ENCODE measurements at places on chromosomes 2 and 18. TPM values are rescaled to one million over a fixed set of nuclear protein-coding genes. Genes with fewer than 3 reads are reported as not detected.
A peak's percentile ranks its signal among the peaks of the same experiment; 100 is the strongest.

DNA sequence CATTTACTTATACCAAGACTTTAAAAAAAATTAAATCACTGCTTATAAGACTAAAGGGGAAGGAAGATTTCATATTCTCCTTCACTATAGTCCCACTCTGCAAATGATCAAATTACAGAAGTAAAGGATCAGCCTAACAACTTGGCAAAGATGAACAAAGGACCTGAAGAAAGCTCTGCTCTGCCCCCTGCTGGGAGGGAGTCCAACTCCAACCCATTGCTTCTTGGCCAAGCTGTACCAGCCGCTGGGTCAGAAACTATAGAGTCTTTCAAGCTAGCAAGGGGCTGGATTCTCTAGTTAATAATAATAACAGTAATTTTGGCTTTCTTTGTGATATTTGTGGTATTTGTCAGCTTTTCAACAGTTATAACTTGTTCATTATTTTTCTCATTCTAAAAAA is 927.0 kb upstream of the CRIM1 start:
- DNase-seq = no peak

GRCh38 chr2:162974771-162975170 is 136.2 kb upstream of the KCNH7 start:
- DNase-seq = no peak

GRCh38 chr2:42659609-42660008 is 91.2 kb downstream of the MTA3 start:
- no peak for DNase-seq

GRCh38 chr2:42799881-42800280 is 7.5 kb upstream of the HAAO start:
- DNase-seq = no peak

- no peak for DNase-seq
Measured at GRCh38 chr2:42045848-42046748, 1.7 kb upstream of the PKDCC start.

GRCh38 chr2:167134381-167135072 is 246.2 kb downstream of the XIRP2 start:
- no peak for DNase-seq

- no peak for DNase-seq
Measured at GRCh38 chr2:168030862-168031624, 216.4 kb downstream of the STK39 start.

DNA sequence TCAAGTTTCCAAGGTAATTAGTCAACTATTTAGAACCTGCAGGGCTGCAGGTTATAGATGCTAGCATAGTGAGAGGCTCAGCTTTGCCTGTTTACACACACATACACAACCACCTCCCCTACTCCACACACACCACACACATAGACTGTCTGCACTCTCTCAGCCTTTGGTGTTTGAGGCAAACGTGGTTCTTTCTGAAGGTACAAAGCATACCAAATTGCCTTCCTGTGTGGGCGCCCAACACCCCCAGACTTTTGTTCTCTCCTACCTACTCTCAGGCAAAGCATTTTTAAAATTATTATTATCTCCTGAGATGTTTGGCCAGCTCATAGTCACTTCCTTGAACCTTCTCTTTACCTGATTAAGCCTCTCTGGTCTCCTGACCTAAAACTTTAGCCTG is 44.9 kb downstream of the MYO3B start:
- no peak for DNase-seq

- DNase-seq = peak; percentile 88
Measured at GRCh38 chr2:217434180-217434975, 568.4 kb downstream of the TNS1 start.

- DNase-seq = no peak
Measured at GRCh38 chr18:48265328-48265727, 143.9 kb downstream of the ZBTB7C start.

DNA sequence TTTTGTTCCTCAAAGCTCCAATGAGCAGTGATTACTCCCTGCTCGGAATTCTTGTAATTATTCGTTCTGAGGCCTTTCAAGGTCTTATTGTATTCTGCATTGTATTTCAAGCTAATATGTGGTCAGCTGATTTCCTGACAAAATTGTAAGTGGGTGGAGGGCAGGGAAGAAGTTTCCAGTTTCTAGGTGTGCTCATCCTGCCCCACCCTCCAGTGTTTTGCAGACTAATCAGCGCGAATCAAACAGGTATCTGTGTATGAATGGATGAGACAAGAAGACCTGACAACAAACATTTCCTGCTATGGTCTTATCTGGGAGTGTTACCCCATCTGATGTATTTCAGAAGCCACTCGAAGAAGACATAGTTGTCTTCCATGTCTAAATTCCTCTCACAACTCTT is 35.3 kb downstream of the MYCN start:
- no peak for DNase-seq

DNA sequence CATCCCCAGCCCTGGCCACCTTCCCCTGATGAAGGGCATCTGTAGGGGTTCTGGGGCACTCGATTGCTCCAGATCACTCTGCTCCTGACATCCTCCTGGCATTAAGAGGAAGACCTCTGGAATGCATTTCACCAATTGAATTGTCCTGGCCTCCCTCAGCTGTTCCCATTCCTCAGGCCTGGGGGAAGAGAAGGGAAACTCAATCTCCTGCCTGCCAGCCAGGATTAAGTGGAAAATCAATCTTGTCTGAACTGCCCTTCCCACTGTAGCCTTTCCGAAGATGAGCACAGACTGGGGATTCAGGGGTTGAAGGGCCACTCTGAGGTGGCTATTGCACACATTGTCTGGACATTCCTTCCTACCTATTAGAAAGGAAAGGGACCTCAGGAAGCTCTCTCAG is 99.8 kb downstream of the ALK start:
- DNase-seq = no peak

DNA sequence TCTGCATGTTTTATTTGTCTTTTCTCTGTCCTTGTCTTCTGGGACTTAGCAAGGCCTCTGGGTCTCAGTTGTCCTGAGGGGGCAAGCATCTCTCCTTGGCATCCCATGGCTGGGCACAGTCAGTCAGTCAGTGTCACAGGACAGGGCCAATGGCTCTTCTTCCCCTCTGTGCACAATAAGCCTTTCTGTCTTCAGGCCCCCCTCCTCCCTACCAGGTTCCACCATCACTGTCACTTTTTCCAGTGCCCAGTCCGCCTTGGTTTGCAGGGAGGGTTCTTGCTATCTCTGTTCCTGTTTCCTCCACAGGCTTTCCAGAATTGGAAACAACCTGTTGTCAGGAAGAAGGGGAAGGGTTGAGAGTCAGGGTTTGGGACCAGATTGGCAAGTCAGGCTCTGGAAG is 1.7 kb upstream of the VAMP5 start:
- DNase-seq = no peak

GRCh38 chr2:10372862-10373240 is 70.1 kb downstream of the HPCAL1 start:
- no peak for DNase-seq

DNA sequence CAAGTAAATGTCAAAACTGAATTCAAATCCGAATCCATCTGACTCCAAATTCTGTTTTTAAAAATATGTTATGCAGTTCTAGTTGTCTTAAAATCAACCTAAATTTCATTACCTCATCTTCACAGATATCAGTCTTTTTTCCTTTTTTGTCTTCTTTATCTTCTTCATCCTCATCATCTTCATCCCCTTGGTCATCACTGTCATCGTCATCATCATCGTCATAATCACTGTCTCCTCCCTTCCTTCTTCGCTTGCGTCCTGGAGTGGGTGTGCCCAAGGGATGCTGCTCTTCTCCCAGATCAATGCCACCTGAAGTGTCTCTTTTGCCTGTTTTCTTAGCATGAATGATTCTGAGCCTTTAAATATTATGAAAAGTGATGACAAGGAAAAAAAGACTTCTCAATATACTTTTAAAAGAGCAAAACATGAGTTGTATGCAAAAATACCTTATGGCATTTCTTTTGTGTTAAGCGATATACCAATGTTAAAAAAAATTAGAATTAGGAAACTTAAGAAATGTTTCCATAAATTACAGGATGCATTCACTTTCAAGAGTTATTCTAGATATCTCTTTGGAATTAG is 96.0 kb upstream of the WDSUB1 start:
- DNase-seq = no peak

GRCh38 chr2:217386041-217386440 is 526.2 kb upstream of the TNP1 start:
- no peak for DNase-seq

DNA sequence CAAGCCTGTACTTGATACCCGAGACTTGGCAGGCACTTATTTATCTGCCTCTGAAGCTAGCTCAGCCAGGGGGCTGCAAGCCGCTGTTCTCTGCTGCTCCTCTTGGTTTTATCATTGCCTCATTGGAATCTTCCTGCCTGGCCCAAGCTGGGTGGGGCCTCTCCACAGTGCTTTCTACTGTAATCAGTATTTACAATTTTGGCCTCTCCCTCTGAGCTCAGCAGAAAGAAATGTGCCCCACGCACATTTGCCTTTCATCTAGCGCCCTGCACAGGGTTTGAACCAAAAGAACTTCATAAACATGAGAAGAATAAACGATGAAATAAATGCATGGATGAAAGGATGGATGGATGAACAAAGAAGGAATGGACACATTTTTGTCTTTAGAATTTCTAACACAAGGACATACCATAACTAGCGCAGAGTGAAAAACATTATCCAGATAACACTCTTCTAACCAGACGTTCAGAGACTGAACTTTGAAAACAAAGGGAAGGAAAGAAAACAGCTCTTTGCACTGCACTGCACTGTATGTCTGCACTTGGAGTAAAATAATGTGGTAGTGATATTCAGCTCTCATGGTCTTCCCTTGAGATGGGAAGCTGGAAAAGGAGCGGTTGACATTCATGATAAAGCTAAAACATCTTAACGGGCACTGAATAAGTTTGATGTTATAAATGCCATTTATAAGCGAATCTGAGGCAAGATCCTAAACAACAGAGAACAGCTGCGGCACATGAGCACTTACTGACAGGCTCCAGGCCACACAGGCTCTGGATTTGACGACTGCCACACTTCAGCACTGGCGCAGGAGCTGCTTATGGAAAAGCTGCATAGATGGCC is 86.8 kb upstream of the SP3 start:
- DNase-seq = peak; percentile 58

DNA sequence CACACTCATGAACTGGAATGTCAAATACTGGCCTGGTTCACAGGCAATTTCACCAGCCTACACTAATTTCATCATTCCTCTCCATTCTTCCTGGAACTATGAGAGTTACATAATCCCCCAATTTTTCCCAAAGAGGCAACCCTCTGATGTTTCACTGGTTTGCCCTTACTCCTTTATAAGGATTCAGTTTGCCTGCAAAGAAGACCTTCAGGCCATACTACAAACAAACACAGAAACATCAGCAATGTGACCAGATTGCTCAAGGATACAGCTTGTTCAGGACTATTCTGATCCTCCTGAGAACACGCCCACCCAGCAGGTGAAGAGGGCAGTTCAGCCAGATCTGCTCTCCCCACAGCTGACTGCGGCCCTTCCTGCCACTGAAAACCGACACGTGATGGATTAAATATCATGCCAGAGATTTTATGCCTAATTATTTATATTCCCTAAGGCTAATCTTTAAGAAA is 215.5 kb downstream of the ETAA1 start:
- DNase-seq = no peak

DNA sequence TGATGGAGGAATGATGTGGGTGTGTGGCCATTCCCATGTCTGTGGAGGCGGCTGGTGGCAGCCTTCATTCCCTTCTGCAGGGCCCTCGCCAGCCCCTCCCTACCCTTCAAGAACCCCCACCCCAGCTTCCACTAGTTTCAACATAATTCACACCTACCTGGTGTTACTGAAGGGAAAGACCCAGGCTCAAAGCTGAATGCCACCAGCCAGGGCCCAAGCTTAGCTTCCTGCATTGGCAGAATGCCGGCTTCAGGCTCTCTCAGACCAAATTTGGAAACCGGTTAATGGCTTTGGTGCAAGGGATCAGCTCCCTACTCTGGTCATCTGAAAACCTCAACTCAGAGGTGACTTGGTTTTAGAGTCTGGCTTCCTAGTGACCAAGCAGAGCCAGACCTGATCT is 16.9 kb downstream of the GAREM2 start:
- no peak for DNase-seq

DNA sequence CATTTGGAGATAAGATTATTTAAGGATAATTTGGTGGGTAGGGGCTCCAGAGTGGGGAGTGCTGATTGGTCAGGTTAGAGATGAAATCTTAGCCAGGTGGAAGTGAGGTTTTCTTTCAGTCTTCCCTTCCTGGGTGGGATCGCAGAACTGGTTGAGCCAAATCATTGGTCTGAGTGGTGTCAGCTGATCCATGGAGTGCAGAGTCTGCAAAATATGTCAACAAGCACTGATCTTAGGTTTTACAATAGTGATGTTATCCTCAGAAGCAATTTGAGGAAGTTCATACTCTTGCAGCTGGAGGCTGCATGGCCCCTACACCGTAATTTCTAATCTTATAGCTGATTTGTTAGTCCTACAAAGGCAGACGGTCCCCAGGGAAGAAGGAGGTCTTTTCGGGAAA is 1483.4 kb upstream of the ZEB2 start:
- no peak for DNase-seq

DNA sequence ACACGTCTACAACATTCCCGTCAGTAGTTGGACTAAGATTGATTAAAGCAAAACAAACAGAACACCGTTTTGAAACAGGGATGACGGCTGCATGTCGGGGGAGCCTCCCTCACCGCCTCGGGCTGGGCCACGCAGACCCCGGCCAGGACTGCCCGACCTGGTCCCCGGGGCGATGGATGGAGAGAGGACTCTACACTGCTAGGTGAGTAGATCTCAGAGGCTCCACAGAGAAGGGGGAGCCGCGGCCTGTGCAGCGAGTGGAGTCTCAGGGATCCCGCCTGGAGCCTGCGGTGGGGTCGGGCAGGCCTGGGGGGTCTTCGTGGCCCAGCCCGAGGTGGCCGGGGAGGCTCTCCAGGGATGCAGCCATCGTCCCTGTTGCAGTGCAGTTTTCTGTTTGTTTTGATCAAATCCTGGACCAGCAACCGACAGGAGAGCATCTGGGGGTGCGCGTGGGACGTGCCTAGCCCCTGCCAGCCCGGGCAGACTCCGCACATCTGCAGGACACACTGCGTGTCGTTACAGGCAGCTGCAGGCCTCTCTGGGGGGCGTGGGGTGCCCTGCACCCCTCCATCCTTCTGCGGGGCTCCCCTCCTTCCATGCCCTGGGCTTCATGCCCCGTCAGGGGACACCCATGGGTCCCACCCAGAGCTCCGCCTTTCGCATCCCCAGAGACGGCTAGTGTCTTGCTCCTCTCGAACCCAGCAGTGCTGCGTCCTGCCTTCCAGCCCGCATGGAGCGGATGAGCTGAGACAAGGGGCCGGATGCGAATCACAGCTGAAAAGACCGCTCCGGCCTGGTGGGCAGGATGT is 143.6 kb downstream of the RTP5 start:
- no peak for DNase-seq

Gene LRRC30
- total RNA-seq = not detected

Gene SLC14A1
- 136 TPM for total RNA-seq

Gene UGT1A8
- total RNA-seq = 4.4 TPM

Gene ZSWIM2
- not detected for total RNA-seq

Gene CCDC102B
- 9.1 TPM for total RNA-seq

Gene TOGARAM2
- 0.31 TPM for total RNA-seq

Gene HOXD9
- total RNA-seq = 19.8 TPM

Gene EGR4
- total RNA-seq = not detected

Gene CDCA7
- 5.5 TPM for total RNA-seq

Gene CCDC150
- total RNA-seq = 1.4 TPM

Gene ANKRD39
- 13.0 TPM for total RNA-seq

Gene NT5DC4
- total RNA-seq = not detected

Data from ureter (tissue), 1 donor.